ENCODE measurements at places on chromosomes 13 and 19. TPM values are rescaled to one million over a fixed set of nuclear protein-coding genes. Genes with fewer than 3 reads are reported as not detected.

Gene VSTM2B
- total RNA-seq = 0.17 TPM

Gene TICAM1
- total RNA-seq = 26.8 TPM

Gene ITM2B
- 791 TPM for total RNA-seq

Gene ZNF730
- total RNA-seq = 0.20 TPM

Gene GNG7
- total RNA-seq = 12.4 TPM

Gene GRIK5
- total RNA-seq = 9.8 TPM

Gene CEACAM7
- 2.6 TPM for total RNA-seq

Gene EBI3
- total RNA-seq = 5.6 TPM

Gene ANO8
- total RNA-seq = 33.2 TPM
